ENCODE measurements at places on chromosomes 1 and 21.

DNA sequence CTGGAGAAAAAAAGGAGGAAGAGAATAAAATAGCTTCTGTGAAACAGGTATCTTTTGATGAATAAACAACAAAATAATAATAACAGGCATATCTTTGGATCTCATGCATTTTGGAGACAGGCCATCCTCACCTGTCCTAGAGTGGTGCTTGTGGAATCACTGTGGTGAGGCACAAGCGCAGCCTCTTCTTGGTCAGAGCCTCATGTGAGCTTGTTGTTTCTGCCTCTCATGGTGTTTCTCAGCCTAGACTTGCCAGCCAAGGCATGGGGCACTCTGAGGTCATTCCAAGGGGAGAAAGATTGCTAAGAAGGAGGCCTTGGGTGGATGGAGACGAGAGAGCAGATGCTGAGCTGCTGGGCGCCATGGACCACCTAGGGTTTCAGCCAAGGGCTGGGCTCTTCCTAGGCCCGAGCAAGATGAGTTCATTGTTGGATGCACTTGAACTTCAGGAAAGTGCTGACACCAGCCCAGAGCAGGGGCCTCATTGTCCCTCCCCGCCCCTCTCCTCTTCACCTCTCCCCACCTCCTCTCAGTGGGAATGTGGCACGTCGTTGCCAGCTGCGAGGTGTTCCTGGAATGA lies 49.5 kb downstream of the ATP5PO start:
- DNase-seq: no peak

DNA sequence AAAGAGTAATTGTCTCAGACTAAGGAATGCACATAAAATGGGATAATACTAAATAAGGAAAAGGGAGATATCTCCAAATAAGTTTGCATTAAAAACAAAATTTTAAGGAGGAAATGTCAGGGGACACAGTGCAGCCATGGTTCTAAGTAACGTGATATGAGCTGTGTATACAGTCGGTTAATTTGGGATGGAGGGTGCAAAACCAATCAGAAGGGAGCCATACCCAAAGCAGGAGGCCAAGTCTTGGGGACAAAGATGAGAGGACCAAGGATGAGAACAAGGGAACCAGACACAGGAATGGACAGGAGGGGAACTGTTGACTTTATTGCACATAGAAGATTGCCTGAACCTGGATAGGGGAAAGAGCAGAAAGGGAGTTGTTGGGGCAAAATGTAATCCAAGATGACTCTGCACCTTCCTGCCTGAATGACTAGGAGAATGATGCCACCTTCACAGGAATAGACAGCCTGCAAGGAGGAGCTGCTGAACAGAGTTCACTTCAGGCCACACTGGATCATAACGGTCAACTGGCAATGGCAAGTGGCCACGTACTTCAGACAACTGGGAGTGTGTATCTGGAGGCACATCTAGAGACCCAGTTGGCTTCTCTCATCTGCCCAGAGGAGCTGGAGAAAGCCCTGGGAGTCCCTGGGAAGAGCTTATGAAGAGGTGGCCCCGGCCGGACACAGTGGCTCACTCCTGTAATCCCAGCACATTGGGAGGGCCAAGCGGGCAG lies 22.0 kb upstream of the BOLA1 start:
- DNase-seq: no peak

DNA sequence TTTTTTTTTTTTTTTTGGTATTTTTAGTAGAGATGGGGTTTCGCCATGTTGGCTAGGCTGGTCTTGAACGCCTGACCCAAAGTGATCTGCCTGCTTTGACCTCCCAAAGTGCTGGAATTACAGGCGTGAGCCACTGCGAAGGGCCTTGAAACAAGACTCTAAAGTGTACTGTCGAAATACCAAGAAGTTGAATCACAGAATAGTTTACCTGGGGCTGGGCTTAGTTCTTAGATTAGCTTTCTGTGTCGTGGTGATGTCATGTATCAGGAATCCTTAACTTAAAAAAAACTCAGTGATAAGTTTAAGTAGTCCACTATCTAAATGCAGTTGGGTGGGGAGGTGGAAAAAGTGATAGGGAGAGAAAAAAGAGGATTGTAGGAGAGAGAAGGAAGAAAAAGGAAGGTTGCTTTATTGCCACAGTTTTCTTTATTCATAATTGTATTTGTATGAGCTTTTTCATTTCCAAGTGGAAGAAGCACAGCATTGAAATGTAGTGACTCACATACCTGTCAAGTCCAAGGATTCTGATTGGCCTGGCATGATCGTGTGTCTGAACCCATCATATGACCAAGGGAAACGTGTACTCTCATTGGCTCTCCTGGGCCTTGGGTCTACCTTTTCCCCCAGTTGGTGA lies 13.4 kb downstream of the ITSN1 start:
- peak; percentile 80 for DNase-seq

- no peak for DNase-seq
These were observed 443.9 kb downstream of the CAMTA1 start for GRCh38 chr1:7229186-7229585.

DNA sequence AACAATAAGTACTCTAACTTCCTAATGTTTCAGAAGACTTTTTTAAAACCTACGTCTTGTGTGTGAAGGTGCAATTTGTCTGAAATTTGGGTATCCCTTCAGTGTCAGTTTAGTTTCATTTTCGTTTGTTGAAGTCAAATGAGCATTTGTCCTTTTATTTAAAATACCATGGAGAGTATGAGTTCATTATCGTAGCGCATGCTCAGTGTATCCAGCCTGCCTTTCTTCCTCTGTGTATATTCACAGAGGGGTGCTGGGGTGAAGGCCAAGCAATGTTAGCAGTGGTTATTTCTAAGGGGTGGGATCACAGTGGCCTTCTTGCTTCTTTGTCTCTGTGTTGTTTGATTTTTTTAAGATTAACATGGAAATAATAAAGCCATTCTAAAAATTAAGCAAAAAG lies 43.2 kb downstream of the CNN3 start:
- DNase-seq: peak; percentile 77

DNA sequence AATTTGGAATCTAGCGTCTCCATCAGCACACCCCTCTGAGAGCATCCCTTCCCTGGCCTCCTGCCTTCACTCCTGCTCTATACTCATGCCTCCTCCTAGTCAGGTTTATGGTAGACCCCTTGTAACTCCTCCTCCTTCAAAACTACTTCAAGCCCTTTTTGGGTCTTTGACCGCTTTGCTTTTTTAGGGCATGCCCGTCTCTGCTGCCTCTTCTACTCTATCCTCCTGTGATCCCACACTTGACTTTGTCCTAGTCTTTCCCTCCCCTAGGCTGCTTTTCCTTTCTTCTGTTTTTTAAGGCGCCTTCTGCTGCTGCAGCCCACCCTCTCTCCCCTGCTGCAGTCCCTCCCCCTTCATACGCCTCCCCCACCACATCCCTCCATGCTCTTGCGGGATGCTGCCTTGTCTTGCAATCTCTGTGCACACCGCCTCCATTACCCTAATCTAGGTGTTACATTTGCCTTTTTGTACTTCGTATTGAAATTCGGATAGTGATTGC lies 1.5 kb downstream of the SNX27 start:
- DNase-seq: no peak

- no peak for DNase-seq
These were observed 23.3 kb downstream of the CYP2J2 start for GRCh38 chr1:59903141-59903754.

DNA sequence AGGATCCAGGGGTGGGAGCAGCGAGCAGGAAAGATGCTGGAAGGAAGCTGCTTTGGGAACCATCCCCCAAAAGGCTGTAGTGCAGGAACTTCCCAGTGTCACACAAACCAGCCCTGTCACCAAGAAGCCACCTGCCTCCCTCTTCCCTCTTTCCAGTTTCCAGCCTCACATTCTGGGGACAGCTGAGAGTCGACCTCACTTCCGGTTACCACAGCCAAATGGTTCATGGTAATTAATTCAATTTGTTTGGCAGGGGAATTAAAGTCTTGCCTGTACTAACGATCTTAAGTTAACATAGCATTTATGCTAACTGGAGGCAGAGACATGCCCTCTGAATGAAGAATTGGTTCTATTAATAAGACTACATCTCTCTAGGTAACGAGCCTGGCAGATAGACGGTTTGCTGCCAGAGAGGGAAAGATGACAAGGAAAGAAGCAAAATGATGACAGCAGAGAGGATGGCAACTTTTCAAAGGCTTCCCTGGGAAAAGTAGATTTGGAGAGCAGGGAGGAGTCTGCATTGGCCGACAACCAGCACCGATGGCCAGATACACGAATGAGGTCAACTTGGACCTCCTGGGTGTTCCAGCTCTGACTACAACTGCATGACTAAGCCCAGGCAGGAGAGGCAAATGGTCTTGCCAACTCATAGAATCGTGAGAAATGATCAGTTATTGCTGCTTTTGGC lies 64.1 kb downstream of the TMCO4 start:
- peak; percentile 98 for DNase-seq

GRCh38 chr1:104125970-104126369 lies 376.3 kb downstream of the AMY1C start:
- no peak for DNase-seq

GRCh38 chr1:233617025-233617424 lies 3.1 kb downstream of the KCNK1 start:
- no peak for DNase-seq

DNA sequence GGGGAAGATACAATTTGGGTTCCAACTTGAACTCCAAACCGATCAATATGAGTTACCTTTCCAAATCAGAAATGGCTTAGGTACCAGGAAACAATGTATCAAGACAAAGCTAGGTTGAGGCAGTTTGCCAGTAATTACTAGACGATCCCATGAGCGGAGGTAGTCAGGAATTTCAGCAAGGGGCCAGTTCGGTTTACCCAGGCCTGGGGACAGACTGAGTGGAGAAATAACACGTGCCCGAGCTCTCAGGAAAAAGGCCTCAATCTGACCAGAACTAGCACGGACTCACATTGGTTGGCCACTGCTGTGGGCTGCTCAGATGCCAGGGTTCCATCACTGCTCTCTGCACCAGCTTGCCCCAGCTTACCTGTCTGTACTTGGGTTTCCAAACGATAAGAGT lies 15.3 kb downstream of the CLSTN1 start:
- no peak for DNase-seq

GRCh38 chr1:201939574-201939973 lies 6.8 kb downstream of the LMOD1 start:
- DNase-seq: no peak

GRCh38 chr21:42621819-42622177 lies 31.6 kb upstream of the PDE9A start:
- DNase-seq: peak; percentile 9

GRCh38 chr1:56191369-56191768 lies 388.0 kb downstream of the PLPP3 start:
- no peak for DNase-seq

GRCh38 chr1:150061632-150062101 lies 5.9 kb upstream of the VPS45 start:
- peak; percentile 93 for DNase-seq

DNA sequence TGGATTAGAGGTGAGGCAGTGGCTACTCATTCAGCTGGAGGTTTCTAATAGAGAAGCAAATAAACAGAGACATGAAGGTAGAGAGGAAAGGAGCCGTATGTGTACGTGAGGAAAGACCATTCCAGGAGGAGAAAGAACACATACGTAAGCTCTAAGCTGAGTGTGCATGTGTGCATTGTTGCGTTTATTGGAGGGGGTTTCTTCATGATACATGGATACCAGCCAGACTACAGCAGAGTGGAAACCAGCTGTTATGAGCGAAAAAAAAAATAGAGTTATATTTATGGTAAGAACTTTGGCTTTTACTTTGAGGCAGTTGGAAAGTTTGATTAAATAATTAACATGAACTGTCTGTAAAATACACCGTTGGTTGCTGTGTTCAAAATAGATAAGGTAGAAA lies 173.4 kb upstream of the RGS18 start:
- no peak for DNase-seq

- no peak for DNase-seq
These were observed 674.4 kb downstream of the KCNT2 start for GRCh38 chr1:195933835-195934234.
